ENCODE measurements at places on chromosomes 7 and 10.
A peak's percentile ranks its signal among the peaks of the same experiment; 100 is the strongest.

DNA sequence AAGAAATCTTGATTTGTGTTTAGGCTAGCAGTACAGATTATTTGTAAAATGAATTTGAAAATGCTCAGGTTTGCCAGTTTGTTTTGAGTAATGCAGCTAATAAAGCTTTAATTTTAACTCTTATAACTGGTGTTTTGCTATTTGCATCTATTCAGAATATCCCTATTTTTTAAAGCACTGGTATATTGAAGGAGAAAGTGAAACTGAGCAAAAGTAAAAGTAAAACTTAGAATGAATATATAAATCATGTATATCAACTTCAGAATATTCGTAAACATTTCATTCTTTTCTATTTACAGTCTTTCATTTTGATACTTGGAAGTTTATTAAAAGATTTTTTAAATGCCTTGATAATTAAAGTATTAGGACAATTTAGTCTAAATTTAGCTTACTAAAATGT is 26.2 kb downstream of the TASOR2 start:
- DNase-seq = no peak

DNA sequence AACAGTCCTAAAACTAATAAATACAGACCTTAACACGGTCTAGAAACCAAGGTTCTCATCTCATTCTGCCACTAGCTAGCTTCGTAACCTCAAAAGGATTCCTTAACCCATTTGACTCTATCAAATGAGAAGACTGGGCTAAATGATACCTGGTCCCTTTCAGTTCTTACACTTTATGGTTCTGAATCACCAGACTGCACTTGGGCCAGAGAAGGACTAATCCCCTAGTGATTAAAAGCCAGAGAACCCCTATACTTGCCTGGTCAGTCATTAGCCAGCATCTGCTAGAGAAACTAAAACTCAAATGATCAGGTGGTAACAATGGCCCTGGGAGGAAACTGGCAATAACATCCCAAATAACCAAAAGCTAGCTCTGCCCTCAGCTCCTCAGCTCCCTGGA is 16.8 kb downstream of the TMEM243 start:
- DNase-seq = no peak

DNA sequence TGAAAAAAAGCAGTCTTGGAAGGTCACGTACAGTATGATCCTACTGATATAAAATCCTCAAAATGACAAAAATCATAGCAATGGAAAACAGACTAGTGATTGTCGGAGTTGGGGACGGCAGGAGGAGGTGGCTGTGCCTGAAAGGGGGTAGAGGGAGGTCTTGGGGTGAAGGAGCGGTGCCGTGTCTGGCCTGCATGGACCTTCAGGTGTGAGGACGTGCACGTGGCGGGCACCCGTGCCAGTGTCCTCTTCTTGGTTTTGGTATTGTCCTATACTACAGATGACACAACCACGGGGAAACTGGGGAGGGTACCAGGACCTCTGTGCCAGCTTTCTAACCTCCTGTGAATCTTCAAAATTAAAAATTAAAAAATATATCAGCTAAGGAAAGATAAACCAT is 73.0 kb downstream of the COBL start:
- no peak for DNase-seq

DNA sequence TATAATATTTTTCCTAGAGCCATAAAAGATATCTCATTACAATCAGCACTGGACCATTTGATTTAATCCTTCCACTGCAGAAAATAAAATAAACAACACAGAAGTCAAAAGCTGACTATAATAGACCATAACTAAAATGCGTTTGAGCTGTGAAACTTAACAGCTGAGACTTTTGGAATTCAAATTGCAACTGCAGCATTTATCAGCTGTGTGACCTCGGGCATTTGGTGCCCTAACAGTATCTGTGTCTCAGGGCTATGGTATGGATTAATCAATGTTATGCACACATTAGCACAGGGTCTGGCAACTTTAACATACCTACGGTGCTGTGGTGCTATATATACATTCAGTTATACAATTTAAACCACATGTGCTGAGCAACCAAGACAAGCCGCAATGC is 160.1 kb downstream of the COL28A1 start:
- DNase-seq = no peak

- DNase-seq = no peak
Observed at GRCh38 chr7:37706804-37707203, 23.2 kb downstream of the GPR141 start.

- DNase-seq = no peak
Observed at GRCh38 chr7:153934629-153935028, 117.6 kb upstream of the DPP6 start.

- DNase-seq = no peak
Observed at GRCh38 chr10:78354101-78354500, 320.4 kb downstream of the RPS24 start.

- no peak for DNase-seq
Observed at GRCh38 chr10:93190372-93190771, 116.7 kb downstream of the CYP26A1 start.

DNA sequence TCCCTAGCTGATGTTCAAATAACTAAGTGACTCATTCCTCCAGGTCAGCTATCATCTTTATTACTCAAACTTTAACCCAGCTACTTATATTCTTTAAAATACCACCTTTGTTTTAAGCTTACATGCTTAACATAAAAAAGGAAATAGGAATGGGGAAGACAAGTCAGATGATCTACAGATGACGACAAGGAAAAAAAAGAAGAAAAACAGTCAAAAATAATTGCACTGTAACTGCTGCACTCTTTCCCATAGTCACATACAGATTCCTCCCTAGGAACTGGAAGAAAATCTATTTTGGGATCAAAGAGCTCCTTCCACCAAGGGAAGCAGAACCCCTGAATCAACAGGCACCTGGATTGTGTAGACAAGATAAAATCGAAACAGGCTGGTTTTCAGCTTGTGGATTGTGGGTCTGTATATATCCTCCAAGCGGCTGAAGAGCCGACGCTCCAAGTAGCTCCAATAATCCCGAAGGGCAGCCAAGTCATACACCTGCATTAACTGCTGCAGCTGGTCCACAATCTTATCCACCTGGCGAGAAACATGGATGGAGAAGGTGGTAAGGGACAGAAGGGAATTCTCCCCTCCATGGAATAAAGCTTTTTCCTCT is 2.0 kb downstream of the WDR91 start:
- no peak for DNase-seq

DNA sequence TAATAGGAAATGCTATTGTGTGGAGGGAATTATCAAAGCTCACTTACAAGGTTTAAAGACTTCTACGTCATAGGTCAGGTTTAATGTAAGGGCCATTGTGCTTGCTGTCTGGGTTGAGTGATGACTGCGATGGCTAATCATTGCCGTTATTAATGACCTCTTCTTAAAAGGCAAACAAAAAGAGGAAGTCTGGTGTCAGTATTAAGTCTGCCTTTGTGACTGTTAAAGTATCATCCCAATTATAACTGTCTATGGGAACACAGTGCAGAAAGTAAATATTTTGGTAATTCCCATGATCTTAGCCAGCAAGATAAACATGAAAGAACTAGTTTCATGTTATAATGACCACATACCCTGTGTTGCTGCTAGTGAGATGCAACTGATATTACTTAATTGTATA is 382.4 kb downstream of the BBS9 start:
- DNase-seq = no peak

- no peak for DNase-seq
Observed at GRCh38 chr7:92606985-92607384, 16.8 kb upstream of the FAM133B start.

DNA sequence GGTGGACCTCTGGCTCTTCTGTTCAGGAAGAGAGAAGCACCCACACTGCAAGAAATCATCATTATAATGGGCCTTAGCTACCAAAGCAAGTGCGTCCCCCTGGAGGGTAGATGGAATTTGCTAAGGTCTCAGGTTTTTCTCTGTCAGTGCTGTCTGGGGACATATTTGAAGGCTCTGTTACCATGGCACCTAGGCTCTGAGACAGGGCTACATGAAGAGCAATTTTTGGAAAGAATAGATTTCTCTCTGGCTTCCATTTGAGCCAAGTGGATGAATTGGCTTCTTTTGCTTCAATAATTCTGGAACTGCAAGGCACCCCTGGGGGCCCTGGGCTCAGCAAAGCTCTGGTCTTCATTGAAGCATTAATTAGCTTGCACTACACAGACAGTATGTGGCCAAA is 349.1 kb upstream of the GALNT17 start:
- no peak for DNase-seq

GRCh38 chr7:146768957-146769356 is 652.4 kb downstream of the CNTNAP2 start:
- DNase-seq = no peak

GRCh38 chr10:119161680-119162451 is 3.6 kb downstream of the SFXN4 start:
- DNase-seq = peak; percentile 41

- DNase-seq = no peak
Observed at GRCh38 chr10:114094795-114095194, 51.1 kb downstream of the ADRB1 start.

DNA sequence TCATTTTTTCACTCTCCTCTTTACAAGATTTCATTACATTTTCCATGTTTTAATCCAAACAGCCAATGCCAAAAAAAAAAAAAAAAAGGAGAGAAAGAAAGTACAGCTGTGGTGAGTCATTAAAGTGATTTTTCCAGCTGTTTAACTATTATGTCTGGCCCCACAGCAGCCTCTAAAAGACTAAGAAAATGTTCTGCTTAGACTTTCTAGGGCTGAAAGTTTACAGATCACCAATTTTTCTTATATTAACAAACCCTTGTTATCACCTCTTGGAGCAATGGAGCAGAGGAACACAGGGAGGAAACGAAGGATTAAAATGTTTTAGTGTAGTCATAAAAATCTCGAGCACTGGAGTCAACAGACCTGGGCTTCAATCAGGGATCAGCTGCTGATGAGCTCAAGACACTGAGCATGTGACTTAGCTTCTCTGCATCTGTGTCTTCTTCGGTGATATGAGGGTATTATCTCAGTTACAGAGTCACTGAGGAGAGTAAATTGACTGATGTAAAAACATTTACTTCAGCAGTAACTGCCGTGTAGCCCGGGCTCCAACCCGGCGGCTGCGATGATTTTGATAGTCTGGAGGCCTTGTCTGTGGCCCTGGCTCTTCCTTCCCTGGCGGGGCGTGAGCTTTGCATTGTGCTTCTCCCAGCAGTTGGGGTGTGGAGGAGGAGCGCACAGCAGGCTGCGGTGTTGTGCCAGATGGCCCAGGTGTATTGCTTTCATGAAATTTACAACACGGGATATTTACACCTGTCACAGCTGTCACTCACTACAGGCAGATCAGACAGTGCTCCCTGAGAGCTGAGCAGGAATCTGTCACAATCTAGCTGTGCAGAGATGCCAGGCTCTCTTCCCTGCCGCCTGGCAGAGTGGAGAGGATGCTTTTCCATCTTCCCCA is 298.3 kb upstream of the FZD8 start:
- no peak for DNase-seq

DNA sequence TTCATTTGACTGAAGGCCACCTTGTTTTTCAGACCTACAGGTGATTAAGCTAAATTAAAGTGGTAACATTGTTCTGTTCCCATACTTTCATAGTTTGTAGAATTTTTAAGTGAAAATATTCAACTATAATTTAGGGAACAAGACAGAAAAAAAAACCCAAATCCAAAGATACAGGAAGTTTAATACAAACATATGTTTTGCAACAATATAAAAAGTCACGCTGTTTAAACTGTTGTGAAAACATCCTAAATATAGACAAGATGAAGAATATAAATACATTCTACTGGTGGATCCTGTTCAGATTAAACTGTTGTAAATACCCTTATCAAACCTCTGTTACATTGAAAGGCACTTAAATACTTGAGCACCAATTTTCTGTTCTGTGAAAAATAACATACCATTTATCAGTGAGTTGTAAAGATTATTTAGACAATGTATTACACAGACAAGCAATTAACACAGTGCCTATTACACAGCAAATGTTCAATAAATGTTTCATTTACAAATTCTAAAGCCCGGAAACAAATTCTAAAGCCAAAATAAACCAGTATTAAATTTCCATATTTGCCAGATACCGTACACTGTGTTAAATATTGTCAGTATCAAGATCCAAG is 14.2 kb downstream of the ASZ1 start:
- no peak for DNase-seq

GRCh38 chr10:47435081-47435480 is 48.8 kb downstream of the ANXA8 start:
- DNase-seq = no peak

GRCh38 chr7:22267930-22268615 is 88.9 kb downstream of the RAPGEF5 start:
- no peak for DNase-seq

DNA sequence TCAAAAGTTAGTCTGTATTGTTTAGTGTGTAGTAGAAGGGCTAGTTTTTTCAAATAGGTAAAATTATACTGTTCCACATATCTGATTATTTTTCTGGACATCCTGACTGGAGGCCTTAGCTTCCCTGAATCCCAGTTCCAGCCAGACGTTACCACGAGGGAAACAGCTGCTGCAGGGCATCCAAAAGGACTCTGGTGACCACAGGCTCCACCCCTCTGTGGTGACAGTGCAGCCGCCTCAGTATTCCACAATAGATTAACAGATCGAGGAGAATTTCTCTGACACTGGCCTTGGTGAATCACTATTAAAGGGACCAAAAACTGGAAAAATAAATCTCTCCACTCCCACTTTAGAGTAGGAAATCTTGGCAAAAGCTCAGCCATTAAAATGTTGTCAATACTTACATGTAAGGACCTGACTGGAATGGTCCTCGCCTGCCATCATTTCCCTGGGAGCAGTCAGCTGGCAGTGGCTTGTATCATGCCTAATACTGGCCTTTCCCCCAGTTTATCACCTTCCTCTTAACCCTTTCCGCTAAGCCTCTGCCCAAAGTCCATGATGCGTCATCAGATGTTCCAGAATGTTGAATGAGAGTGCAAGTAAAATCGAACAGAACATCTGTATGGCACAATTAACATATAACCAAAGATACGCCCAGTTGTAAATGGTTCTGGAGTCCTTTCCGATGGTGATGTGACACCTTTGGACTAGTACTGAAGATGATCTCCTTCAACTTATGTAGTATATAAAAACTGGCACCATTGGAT is 31.6 kb downstream of the ENO4 start:
- DNase-seq = peak; percentile 61

DNA sequence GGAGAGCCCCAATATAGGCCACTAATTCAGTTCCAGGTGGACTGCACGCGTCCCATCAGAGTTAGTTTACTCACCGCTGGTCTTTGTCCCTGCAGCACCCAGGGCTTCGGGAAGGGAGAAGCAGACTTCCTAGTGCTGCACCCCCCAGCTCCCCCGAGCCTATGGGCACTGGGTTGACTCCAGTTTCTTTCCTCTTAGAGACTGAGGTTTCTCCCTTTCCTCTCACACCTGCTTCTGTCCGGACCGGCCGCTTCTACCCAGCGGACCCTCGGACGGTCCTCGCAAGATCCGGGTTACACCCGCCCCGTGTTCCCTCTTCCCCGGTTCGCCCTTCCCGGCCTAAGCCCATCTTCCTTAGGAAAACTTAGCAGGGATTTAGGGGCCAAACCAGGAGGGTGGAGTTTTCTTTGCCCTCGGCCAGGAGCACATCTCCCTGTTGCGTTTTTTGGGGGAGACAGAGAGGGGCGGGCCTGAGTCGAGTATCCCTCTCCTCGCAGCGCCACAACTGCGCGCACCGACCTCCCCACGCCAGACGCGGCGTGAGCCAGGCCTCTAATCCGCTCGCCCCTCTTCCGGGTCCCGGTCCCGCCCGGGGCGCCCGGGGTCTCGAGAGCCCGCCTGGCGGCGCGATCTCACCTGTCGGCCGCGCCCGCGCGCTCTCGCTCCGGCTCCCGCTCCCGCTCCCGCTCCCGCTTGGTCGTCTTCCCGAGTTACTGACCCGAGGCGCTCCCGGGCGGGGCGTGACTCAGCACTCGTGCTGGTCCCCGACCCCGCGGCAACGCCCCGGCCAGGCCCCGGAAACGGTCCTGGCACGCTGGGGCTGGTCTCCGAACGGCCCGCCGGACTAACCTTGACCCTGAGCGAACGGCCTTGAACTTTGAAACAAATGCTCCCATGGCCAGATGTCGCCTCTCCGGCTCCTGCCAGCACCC is at the start of gene AIFM2:
AIFM2 (minus strand) TSS at position 728 of the 932 bp plus-strand sequence. CDS start 8,741 bp downstream, outside the sequence.
- peak; percentile 75 for DNase-seq

Measured in M059J (cell line).